ENCODE measurements at places on chromosomes 16 and 17. TPM values are rescaled to one million over a fixed set of nuclear protein-coding genes. Genes with fewer than 3 reads are reported as not detected.

Gene GJD3
- total RNA-seq, result 1.4 TPM

Gene C16orf96
- 0.09 TPM for total RNA-seq

Gene CCL3
- total RNA-seq, result not detected

Gene SDR42E2
- not detected for total RNA-seq

Gene CXCL16
- total RNA-seq, result 3.3 TPM

Gene ACSM3
- total RNA-seq, result 2.6 TPM

Gene CES3
- total RNA-seq, result not detected

Gene CRYBA1
- not detected for total RNA-seq

Gene SLC6A2
- not detected for total RNA-seq

Gene GAN
- total RNA-seq, result 4.1 TPM

Gene SPATA32
- not detected for total RNA-seq

Gene NOB1
- total RNA-seq, result 33.0 TPM

Gene SMTNL2
- total RNA-seq, result 8.2 TPM

Gene KRTAP1-3
- not detected for total RNA-seq

Gene PRRT2
- 0.82 TPM for total RNA-seq

Gene QPRT
- 76.7 TPM for total RNA-seq

Gene NHLRC4
- total RNA-seq, result 3.8 TPM

Gene VKORC1
- total RNA-seq, result 198 TPM

Gene CENPX
- 69.1 TPM for total RNA-seq

Gene CHST6
- 0.70 TPM for total RNA-seq

Gene ITGB4
- total RNA-seq, result 0.17 TPM

Gene ZBTB4
- total RNA-seq, result 25.4 TPM

Gene CD300LB
- not detected for total RNA-seq

Gene KRT33B
- total RNA-seq, result not detected

Gene ZCCHC14
- total RNA-seq, result 9.3 TPM
